ENCODE measurements at places on chromosomes 1 and 21.

- DNase-seq = no peak
Measured at GRCh38 chr1:54253480-54253879, 53.5 kb downstream of the MRPL37 start.

DNA sequence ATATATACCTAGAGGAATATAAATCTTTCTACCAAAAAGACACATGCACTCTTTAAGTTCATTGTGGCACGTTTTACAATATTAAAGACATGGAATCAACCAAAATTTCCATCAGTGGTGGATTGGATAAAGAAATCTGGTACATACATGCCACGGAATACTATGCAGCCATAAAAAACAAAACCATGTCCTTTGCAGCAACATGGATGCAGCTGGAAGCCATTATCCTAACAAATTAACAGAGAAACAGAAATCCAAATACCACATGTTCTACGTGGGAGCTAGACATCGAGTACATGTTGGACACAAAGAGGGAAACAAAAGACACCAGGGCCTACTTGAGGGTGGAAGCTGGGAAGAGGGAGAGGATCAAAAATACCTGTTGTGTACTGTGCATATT lies 33.0 kb upstream of the B3GALT2 start:
- no peak for DNase-seq

DNA sequence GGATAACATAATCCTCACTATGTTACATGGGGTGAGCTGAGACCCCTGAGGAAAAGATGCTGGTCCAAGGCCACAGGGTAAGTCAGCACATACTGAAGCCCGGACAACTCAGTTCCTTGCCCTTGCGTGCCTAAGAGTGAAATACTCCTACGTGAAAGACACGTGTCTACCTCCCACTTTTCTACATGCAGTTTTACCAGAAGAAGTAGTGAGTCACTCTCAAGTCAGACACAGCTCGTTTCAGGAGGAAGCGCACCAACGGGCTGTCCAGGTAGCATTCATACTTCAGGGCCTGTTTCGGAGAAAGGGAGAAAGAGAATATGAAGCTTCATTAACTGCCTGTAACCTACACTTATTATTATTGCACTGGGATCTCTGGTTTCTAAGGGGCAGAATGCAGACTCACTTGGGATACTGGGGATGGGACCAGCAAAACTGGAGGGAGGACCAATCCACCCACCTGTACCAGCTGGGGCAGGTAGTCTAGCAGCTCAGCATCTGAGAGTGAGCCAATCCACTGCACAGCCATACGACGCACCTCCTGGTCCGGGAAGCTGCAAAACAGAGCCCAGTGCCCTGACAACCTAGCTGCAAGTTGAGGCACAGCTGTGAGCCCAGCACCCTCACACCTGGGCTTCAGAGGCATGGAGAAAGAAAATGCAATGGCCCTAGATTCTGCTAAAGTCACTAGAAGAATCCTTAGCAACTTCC lies 32.4 kb upstream of the PPP1R15B start:
- no peak for DNase-seq

- DNase-seq = no peak
Measured at GRCh38 chr21:35319684-35320283, 270.7 kb upstream of the RUNX1 start.

DNA sequence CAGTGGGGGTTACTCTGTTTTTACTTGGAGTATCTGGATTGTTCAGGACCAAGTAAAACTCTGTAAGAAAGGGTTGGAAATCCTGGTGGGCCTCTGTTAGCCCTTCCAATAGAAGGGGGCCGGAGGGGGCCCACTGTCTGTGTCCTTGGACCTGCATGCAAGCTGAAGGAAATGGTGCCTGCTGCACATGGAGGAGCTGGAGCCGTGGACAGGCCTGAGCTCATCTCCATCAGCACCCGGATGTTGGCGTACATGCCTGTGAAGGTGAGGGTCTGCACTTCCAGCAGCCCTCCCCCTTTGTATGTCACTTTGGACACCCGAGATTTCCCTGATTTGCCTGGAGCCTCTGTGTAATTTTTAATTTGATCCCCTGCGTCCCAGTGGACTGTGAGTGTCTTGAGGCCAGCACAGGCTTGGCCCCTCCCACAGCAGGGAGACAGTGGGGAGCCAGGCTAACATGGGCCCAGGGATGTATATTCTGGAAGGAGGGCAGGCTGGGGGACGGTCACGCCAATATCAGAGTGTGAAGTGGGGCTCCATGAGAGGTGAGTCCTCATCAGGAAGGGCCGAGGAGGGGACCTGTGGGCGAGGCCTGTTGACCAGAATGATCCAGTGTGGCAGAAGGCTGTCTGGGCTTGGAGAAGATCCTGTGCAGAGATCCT lies 16.8 kb downstream of the GALNT2 start:
- no peak for DNase-seq

DNA sequence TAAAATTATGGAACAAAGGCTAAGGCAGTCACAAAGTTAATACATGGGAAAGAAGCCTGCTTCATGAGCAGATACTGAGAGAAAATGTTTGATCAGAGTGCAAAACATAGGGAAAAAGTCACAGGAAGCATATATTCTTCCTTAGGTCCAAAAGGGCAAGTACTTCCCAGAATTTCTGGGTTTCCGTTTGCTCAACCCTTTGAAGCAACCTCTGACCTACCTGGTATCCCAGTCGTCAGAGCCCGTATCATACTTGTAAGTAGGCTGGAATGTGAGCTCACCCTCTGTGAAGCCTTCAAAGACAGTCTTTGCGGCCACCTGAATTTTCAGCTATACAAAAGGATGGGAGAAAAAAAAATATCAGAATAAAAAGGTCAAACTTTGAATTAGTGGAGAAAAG lies 20.5 kb upstream of the MTF1 start:
- DNase-seq = no peak

DNA sequence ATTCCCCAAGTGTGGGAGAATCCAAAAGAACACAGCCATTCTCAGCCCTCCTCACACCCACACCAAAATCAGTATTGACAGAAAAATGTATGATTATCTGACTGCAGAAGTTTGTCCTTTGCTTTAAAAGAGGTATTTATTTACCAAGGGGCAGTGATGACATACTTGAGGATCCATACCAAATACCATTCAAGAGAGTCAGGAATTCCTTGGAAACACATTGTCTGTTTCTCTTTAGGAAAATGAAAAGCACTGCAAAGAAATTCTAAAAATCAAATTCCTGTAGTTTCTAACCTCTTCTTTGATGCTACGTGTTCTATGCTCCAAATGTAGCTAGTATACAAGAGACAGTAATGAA lies 509.6 kb upstream of the CXADR start:
- DNase-seq = no peak

DNA sequence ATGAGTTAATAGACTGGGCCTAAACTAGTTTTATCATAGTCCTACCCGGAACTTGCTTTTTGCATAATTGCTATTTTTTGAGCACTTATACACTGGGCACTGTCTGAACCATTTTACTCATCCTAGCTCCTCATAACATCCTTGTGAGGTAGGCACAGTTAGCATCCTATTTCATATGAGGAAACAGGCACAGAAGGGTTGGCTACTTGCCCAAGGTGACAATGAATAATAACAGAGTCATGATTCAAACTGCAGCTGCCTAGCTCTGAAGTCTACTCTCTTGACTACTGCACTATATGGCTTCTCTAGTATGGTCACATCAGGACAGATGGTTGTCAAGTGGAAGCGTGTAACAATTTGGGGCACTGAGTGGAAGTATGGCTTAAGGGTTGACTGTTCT lies 18.2 kb upstream of the RC3H1 start:
- no peak for DNase-seq

DNA sequence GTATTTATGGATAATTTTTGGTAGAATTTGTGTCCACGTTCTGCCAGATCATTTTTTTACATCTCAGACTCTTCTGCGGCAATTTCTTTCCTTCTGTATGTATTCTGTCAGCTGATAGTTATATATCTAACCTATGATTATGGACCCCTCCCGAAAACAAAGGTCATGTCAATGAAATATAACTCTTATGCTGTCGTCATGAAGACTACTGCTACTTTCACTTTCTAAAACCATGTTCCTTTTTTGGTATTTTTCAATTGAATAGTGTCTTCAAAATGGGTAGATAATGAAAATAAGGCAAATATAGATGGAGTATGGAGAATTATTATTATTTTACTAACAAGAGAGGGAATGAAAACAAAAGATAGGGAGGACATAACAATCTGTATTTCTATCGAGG lies 3.2 kb downstream of the ANGPTL1 start:
- no peak for DNase-seq

GRCh38 chr1:200381256-200381984 lies 28.4 kb downstream of the ZNF281 start:
- DNase-seq = no peak

DNA sequence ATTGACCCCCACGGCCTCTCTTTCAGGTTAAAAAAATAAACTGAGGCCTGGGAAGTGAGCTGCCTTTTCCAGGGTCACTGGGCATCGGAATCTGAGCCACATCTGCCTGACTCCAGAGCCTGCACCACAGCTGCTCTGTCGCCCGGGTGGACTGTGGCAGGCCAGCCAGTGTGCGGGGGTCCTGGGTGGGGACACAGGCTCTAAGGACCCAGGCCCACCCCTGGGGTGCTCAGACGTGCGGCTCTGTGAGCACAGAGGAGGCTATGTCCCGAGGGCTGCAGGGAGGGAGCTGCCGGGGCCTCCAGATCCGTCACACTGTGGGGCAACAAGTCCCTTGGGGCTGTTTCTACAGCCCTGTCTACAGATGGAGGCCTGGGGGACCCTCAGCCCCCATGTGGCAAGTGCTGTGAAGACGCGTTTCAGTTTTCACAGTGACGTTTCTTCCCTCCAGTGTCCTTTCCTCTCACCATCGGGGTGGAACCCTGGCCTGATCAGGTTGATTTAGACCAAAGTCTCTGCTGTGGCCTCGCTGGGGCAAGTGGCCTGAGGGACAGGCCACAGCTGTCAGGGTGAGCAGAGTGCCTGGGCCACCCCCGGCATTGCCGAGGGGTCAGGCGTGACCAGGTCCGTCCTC lies 39.2 kb upstream of the ACTRT2 start:
- DNase-seq = no peak

DNA sequence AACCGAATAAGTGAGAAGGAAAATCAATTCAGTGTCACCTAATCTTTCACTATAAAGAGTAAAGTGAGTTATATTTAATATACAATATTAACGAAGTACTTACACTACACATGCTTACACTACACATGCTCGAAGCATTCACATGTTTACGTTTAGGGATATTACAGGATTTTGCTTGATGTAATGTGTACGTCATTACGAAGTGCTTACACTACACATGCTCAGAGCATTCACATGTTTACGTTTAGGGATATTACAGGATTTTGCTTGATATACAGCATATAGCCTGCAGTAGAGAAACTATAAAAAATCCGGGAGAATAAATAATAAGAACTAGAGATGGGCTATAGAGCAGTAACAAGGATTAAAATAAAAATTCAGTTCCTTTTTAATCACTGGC lies 538.8 kb upstream of the CXADR start:
- DNase-seq = no peak

DNA sequence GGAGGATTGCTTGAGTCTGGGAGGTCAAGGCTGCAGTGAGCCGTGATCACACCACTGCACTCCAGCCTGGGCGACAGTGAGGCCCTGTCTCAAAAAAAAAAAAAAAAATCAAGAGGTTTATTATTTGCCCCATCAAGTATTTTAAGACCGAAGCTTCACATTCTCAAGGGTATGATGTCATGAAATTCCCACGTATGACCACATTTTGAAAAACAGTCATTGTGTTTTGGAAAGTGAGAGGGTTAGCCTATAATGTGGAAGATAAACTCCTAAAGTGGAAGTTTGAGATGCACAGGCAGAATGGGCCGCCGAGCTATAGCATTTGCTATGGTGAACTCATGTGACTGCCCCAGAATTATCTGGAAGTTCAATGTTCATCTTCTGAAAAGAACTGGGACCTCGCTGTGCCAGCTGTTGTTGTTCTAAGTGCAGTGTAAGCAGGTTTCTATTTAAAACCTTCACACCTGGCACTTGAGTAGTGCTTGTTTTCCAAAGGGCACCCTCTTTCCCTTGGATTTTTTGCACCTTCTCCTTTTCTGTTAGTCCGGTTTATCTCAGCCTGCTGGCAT lies 96.9 kb upstream of the SLC25A33 start:
- DNase-seq = no peak

DNA sequence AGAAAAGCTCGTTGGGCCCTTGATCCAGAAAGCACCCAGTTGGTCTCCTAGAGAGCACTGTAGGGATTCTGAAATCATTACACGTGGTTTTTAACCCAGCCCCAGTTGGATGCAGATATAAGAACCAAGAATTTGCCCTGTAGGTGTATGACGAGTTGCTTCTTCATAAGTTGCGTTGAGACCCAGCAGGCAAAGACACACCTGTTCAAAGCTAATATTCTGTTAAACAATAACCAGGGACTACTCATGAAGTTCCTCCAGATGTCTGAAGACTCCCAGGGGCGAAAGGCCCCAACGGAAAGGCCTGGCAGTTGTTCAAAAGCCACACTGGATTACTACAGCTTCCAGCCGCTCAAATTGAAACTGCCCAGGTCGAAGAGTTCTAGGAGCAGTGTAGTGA lies 88.6 kb upstream of the HNRNPU start:
- no peak for DNase-seq

- no peak for DNase-seq
Measured at GRCh38 chr1:11537854-11538591, 59.1 kb downstream of the DISP3 start.

DNA sequence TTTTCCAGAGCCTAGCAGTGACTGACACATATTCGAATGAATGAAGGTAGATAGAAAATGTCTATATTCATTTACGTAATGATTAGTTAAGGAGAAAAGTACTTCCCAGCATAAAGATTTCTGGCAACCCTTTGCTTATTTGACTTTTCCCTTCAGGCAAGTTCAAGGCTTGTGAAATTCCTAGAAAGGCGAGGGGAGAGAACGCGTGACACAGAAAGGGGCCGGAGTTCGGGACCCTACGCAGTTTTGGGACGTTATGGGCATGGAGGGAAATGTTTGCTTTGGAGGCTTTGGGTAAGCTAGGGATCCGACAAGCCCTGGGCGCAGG lies 472 bp upstream of the USP25 start:
- DNase-seq = no peak

DNA sequence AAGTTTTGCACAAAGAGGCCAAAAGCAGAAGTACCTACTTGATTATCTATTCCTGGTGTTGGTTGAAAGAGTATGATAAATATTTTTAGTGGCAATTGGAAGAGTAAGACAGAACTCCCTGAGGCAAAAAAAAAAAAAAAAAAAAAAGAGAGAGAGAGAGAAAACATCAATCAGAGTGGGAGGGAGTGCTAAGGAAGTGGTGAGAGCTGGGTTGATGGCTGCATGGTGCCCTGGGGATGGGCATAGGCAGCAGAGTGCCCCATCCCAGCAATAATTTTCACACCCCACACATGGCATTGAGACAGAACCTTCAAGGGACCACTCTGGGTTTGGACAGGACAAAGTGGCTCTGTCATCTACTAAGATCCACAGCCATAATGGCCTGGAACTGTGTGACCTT lies 59.4 kb upstream of the FAM20B start:
- DNase-seq = no peak

Data from hippocampal formation (tissue), 2 donors.